ENCODE measurements at places on chromosomes 11 and 22. TPM values are rescaled to one million over a fixed set of nuclear protein-coding genes. Genes with fewer than 3 reads are reported as not detected.

The C1QTNF5 gene
- 24.0 TPM for total RNA-seq

GRCh38 chr11:8091721-8092120, 10.7 kb downstream of the TUB start:
- DNase-seq, result no peak

- no peak for DNase-seq
Observed at GRCh38 chr11:125314276-125315078, 149.9 kb downstream of the PKNOX2 start.

- DNase-seq, result no peak
Observed at GRCh38 chr22:47918276-47918921, 1155.9 kb downstream of the TBC1D22A start.

GRCh38 chr22:37741312-37741795, 44.5 kb downstream of the TRIOBP start:
- peak; percentile 86 for DNase-seq

The TMEM191C gene
- total RNA-seq, result 0.26 TPM

GRCh38 chr11:67120881-67121710, 2.0 kb downstream of the KDM2A start:
- DNase-seq, result no peak

The SEC14L6 gene
- 0.37 TPM for total RNA-seq

Measured in heart right ventricle (tissue), 16 donors.